ENCODE measurements at places on chromosomes 7 and 10.

- no peak for DNase-seq
Observed at GRCh38 chr7:167976-168791, 24.2 kb upstream of the FAM20C start.

GRCh38 chr10:111968647-111969046, 214.9 kb downstream of the GPAM start:
- no peak for DNase-seq

GRCh38 chr10:132946311-132946710, 3.9 kb upstream of the CFAP46 start:
- no peak for DNase-seq

DNA sequence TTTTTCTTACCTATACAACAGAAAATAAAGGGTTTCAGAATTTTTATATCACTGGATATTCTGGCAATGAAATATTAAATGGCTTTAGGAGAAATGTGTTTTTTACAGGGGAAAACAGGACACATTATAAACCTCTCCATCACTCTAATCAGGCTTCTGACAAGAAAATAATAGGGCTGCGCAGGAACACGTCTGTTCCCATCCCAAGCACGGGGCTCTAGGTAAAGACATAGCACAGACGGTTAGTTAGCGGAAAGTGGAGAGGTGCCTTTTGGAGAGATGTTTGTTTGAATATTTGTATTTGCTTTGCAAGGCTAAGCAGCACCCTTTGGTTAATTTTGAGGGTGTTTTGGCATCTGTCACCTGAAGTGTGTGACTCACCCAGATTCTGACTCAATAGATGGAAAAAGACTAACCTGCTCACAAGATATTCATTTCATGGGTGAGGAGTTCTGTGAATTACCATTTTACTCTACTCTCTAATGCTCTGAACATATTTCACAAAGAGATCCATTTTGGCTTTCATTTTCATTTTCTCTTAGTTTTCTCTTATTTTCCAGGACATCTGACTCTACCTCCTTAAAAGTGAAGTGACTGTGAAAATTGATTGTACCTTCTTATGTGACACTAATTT, 174.5 kb upstream of the AKR1E2 start:
- DNase-seq = no peak

GRCh38 chr10:17580885-17581284, 36.3 kb downstream of the HACD1 start:
- no peak for DNase-seq

DNA sequence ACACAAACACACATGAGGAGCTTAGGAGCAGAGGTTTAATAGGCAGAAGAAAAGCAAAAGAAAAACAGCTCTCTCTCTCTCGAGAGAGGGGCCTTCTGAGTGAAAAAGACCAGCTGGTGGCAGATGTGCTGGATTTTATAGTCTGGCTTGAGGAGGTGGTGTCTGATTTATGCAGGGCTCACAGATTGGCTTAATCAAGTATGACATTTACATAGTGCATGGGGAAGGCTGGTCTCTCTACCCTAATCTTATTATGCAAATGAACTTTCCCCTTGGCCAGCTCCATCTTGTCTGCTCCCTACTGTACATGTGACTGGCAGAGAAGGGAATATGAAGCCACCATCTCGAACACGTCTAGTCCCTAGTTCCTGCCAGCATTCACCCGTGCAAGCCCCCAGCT, 219.5 kb upstream of the ZNF804B start:
- no peak for DNase-seq

- no peak for DNase-seq
Observed at GRCh38 chr7:114755856-114756255, 166.0 kb upstream of the MDFIC start.

DNA sequence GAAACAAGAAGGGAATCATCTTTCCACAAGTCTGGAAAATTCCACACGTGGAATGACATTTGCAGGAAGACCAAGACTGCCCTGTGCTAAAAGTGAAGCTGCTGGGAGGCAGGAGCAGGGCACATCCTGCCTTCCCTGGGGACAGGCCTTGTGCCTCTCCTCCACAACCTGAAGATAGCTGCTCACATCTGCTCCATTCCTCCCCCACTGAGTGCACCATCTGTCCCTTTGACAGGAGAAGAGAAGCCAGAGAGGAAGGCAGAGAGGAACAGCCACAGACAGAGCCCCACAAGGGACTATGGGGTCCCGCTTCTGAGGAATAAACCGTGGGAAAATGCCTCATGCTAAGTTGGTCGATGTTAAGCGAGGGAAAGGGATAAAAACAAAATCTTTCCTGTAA, 15.9 kb upstream of the FAM171A1 start:
- DNase-seq = no peak

DNA sequence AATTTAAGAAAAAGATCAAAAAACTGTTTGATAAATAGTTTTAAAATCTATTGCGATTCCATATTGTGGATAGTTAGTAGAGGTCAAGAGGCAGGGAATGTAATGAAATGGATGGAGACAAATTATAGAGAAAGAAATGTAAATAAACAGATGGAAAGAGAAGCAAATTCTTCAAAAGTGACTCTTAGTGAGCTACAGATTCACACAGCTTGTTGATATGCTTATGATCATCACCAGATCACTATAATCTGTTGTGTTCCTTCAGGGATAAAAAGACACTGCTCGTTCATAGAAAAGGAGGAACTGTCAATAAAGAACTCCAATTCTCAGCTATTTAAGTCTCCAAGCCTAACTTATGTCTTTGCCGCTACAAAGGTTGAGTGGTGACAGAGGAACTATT, 251.4 kb upstream of the SEMA3C start:
- DNase-seq = no peak

DNA sequence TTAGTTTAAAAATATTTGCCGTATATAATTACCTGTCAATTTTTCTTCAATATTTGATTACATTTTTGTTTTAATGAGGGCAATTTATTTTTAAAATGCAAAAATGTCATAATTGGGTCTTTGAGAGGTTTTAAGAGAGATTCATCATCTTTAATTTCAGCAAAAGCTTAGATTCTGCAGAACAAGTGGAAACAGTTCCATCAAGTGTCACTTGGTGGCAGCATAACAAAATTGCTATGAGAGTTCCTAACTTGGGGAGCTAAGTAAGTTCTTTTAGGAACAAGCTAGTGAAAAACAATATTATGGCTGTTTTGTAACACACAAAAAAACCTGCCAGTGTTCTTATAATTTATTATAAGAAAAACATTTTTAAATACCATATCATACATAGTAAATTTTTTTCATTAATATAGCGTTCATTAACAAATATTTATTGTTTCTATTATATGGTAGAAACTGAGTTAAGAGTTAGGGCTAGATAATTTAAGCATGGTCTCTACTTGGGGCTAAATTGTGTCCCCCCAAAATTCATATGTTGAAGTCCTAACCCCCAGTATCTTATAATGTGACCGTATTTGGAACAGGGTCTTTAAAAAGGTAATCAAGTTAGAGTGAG, 155.2 kb downstream of the MAGI2 start:
- no peak for DNase-seq

DNA sequence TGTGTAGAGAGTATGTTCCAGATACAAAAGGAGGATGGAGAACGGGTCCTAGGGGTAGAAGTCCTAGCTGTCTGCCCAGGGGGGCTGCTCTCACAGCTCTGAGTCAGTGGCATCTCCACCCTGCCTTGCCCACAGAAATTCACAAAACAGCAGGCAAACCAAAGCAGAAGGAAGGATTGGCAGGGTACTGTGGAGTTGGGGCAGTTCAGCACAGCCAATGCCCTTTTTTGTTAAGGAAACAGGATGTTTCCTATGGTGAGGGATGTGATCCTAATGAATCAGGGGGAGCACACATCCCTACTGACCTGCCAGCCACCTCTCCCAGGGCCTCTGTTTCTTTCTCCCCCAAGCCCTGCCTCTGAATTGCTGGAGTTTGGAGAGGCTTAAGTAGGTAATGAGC, 457.6 kb downstream of the PLXNA4 start:
- DNase-seq = no peak

- DNase-seq = no peak
Observed at GRCh38 chr7:121587435-121587834, 191.3 kb upstream of the FAM3C start.

- no peak for DNase-seq
Observed at GRCh38 chr7:102889851-102890250, 22.9 kb upstream of the LRRC17 start.

All from stimulated activated effector memory CD8-positive, alpha-beta T cell treated with anti-CD3 and anti-CD28 coated beads, Interleukin-12 subunit alpha, Interleukin-12 subunit beta, amount 100 ng/mL, for 72 hours (primary cell).